ENCODE measurements at places on chromosomes 5 and 9.

DNA sequence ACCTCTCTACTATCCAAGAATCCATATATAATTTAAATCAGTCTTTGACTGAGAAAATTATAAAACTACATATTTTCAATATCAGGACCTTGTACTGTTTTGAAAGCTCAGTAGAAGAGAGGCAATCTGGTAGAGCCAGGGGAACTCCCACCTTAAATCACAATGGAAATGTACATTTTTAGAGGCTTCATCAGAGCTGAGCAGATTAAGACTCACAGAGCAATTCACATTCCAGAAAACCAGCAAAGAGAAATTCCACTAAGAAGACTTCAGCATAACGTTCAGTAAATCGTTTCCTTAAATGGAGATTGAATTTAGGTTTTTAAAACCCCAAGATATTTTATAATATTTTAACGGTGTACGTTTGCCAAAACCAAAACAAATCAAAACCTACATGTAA, 227.8 kb upstream of the TRPM3 start:
- DNase-seq = no peak

GRCh38 chr5:179516221-179516620, 34.1 kb upstream of the RUFY1 start:
- DNase-seq = no peak

DNA sequence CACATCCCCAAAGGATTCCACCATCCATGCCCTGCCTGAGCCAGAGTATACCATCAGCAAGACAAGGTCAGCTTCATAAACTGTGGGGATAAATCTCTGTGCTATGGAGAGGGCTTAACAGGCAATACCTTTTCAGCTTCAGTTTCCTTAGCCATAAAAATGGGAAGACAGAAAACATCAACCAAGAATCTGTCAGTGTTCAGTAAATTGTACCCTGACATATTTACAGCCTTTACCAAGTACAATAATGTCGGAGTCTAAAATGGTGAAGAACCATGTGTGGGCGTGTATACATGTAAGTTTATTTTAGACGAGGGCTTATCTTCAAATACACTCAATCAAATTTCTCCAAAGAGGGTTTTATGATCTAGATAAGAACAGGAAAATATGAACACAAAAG, 94.7 kb downstream of the ELAVL2 start:
- no peak for DNase-seq

DNA sequence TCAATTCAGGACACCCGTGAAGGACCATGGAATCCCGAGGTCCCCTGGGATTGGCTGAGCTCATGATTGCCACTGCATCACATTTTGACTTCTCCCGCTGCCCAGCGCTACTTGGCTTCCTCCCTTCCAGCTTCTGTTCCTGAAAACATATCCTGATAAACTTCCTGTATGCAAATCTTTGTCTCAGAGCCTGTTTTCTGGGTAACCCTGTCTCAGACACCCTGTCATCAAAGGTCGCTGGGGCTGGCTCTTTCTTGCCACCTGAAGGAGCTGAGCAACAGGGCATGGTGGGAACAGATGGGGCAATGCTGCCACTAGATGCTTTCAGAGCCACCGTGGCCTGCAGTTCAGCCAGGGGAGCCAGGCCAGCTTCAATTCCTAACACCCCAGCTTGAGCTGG, 154.3 kb upstream of the TBC1D2 start:
- no peak for DNase-seq

GRCh38 chr5:149108651-149109280, 32.5 kb upstream of the ABLIM3 start:
- no peak for DNase-seq

DNA sequence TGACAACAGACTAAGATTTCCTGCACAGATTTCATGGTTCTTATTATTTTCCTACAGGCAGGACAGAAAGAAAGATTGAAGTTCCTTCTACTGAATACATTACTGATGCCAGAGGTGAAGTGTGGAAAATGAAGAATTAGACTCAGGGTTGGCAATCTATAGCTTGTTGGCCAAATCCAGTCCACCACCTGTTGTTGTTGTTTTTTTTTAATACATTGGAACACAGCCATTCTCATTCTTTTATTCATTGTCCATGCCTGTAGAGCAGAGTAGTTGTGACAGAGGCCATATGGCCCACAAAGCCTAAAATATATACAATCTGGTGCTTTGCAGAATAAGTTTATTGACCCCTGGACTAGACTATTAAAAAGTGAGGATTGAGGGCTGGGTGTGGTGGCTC, 5.8 kb upstream of the PLPPR1 start:
- no peak for DNase-seq
